ENCODE measurements at places on chromosomes 2 and 18.

GRCh38 chr2:237026981-237027711 is 58.5 kb upstream of the COPS8 start:
- no peak overlapping the region for H3K27ac ChIP-seq
- DNase-seq, result no peak
- H3K4me1 ChIP-seq, result no peaks in the 10 kb centered on the region
- H3K27me3 ChIP-seq, result peaks cover 6% of the 10 kb centered on the region
- H3K4me3 ChIP-seq, result no peak overlapping the region

DNA sequence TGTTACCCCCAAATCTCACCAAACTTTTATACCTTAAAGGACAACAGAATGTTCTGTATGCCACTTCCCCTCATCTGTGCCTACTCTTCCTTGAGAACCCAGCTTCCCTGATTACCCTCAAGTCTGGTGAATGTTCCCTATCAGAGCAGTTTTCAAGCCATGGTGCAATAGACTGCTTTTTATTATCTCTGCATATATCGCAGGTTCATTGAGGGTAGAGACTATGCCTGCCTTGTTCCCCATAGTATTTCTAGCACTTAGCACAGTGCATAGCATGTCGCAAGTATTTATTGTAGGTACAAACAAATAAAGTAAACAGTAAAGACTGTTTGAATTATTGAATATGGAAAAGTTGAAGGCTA is 146.6 kb downstream of the HAUS1 start:
- peaks cover 43% of the 10 kb centered on the region for H3K4me1 ChIP-seq
- no peaks in the 10 kb centered on the region for H3K27me3 ChIP-seq
- H3K36me3 ChIP-seq, result peaks cover 31% of the 10 kb centered on the region
- peak overlapping the region; percentile 78 for H3K4me3 ChIP-seq
- DNase-seq, result no peak

DNA sequence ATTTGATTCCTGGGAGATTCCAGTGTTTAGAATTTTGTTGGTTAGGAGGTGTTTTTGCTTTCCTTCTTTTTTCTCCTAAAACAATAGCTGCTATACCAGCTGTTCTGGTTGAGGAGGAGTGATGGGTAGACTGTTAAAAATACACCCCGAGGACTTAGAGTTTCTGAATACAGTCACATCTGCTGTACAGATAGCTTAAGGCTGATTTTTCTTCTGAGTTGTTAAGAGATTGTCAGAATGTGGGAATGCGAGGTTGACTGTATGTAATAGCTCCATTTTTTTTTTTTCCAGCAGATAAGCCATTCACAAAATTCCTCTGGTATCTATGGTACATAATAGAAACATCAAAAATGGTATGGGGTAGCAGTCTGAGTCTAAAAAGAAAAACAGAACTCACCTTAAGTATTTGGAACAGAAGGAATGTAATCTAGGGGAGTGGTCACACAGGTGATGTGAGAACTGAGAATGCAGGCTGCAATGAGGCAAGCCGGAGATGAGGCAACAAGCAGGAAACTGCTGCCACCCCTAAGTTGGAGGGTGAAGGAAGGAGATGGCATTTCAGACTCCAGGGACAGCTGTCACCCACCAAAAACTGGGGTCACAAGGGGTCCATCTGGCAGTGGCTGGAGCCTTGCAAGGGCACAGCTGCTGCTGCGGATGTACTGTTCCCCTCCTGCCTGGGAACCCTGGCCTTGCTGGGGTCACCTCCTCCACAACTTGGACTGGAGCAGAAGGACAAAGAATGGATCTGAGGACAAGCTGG is 2.4 kb downstream of the DGKD start:
- H3K4me3 ChIP-seq, result peak overlapping the region; percentile 92
- peak overlapping the region; percentile 93 for H3K27ac ChIP-seq
- peaks cover 45% of the 10 kb centered on the region for H3K36me3 ChIP-seq

GRCh38 chr2:9099341-9099751 is 95.9 kb upstream of the MBOAT2 start:
- H3K27me3 ChIP-seq, result peaks cover 6% of the 10 kb centered on the region
- H3K4me3 ChIP-seq, result no peak overlapping the region
- peaks cover 9% of the 10 kb centered on the region for H3K4me1 ChIP-seq
- DNase-seq, result no peak
